ENCODE measurements at places on chromosomes 13 and 19. TPM values are rescaled to one million over a fixed set of nuclear protein-coding genes. Genes with fewer than 3 reads are reported as not detected.

GRCh38 chr13:57969951-57970350 lies 338.4 kb downstream of the PCDH17 start:
- DNase-seq: no peak

DNA sequence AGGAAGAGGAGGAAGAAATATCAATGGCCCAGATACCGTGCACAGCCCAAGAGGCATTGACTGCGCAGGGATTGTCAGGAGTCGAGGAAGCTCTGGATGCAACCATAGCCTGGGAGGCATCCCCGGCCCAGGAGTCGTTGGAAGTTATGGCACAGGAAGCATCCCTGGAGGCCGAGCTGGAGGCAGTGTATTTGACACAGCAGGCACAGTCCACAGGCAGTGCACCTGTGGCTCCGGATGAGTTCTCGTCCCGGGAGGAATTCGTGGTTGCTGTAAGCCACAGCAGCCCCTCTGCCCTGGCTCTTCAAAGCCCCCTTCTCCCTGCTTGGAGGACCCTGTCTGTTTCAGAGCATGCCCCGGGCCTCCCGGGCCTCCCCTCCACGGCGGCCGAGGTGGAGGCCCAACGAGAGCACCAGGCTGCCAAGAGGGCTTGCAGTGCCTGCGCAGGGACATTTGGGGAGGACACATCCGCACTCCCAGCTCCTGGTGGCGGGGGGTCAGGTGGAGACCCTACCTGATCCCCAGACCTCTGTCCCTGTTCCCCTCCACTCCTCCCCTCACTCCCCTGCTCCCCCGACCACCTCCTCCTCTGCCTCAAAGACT lies 36.0 kb downstream of the KEAP1 start:
- DNase-seq: no peak

DNA sequence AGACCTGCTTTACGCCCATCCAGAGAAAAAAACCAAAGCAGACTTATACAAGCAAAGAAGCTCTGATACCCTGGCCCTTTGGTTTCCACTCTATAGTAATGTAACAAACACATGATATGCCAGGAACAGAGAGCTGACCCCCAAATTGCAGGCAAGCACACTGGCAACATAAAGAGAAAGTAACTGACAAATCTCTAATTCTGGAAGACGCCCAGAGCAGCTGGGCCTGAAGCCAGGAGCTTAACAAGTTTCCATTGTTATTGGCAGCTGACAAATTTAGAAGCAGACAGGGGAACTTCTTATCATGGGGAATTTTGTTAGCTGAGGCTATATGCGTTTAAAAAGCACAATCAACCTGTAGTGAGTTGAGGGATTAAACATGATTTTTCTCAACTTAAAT lies 158.0 kb downstream of the DLEU7 start:
- no peak for DNase-seq

GRCh38 chr19:48329167-48329891 lies 4.0 kb downstream of the EMP3 start:
- DNase-seq: peak; percentile 53

DNA sequence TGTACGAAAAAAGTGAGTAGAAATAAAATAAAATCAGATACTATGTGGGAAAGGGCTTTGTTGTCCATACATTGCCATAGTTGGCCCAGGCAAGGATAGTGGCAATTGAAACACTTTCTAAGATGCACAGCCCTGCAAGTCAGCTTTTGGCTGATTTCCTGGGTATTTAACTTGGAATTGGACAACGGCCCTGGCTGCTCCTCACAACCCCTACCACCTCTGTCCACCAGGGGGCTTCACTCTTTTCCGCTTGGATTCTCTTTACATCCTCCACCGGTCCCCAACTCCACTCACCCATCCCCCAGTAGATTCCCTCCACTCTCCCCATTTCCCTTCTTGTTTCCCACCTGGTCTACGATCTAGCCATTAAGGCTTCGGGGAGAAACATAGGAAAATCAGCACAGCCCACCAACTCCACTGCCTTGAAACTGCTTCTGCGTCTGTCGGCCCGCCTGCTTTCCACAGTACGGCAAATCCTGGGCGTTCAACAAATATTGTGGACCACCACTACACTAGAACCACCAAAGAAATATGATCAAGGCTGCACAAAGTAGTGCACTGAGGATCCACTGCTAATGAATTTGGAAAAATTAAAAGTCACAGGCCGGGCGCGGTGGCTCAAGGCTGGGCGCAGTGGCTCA lies 48.6 kb upstream of the GTF3A start:
- DNase-seq: peak; percentile 58

DNA sequence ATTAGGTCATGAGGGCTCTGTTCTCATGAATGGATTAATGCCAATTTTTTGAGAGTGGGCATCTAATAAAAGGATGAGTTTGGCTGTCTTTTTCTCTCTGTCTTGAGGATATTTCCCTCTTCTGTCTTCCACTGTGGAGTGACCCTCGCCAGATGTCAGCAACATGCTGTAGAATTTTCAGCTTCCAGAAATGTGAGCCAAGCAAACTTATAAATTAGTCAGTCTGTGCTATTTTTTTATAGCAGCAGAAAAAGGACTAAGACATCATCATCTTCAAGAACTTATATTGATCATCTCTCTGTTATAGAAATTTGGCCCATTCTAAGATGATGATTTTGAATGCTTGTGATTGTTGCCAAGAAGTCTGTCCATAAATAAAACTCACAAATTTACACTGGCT lies 431.4 kb downstream of the FGF9 start:
- no peak for DNase-seq

Gene CGB8
- total RNA-seq: not detected

Gene FAM83E
- 2.5 TPM for total RNA-seq

Gene RGCC
- total RNA-seq: 39.2 TPM

Gene RFPL4AL1
- not detected for total RNA-seq

Data from activated CD4-positive, alpha-beta T cell treated with anti-CD3 and anti-CD28 coated beads, Interleukin-2, amount 10 ng/mL, durations not matched to agents 7 days and 5 days (primary cell).